Iris pigment epithelial cell (primary cell): ENCODE measurements at places on chromosomes 11 and 22.

DNA sequence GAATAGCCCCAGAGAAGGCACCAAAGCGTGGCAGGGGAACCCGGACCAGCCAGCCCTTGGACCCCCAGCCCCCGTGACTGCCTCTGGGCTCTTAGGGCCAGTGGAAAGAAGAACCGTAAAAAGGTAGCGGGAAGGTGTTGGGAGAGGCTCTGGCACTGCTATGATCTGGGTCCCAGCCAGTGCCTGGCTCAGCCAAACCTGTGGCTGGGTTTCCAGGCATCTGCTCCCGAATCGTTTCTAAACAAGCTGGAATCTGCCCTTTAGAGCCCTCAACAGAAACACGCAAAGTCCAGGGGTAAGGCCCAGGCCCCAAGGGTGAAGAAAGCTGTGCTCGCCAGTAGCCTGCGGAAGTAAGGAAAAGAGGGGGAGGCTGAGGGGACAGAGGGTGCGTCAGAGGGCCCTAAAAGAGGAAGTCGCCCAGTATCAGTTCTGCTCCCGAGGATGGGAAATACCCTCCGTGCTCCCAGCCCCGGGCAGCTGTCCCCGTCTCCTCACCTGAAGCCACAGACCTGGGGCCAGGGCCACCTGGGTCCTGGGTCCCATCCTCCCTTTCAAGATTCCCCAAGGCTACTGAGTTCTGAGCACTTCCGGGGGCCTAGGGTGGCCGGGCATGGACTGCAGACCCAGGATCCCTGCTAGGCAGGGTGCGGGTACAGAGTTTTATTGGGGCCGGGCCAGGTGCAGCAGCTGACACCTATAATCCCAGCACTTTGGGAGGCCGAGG, 24.7 kb downstream of the IL10RA start:
- DNase-seq: no peak

DNA sequence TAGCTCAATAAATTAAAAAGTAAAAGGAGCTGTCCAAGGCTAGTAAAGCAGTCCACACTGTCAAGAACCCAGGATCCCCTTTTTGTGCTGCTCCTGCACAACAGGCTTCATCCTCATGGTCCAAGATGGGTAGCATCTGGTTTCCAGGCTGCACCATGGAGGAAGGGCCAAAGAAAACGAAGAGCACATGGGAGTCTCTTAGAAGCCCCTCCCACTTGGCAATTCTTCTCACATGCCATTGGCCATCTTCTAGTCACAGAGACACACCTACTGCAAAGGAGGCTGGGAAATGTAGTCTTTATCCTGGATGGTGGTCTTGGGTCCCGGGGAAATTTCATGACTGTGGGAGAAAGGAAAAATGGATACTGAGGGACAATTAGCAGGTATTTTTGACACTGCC, 37.8 kb downstream of the PRR5L start:
- DNase-seq: peak; percentile 74

DNA sequence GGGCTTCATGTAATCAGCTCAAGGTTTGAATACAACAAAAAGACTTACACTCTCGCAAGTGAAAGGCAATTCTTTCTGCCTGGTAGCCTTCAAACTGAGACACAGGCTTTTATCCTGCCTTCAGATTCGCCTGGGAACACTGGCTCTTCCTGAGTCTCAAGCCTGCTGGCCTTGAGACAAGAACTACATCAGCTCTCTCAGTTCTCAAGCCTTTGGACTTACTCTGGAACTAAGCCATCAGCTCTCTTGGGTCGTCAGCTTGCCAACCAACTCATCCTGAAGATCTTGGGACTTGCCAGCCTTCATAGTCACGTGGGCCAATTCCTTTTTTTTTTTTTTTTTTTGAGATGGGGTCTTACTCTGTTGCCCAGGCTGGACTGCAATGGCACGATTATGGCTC, 35.7 kb upstream of the LRRC10B start:
- peak; percentile 46 for DNase-seq

DNA sequence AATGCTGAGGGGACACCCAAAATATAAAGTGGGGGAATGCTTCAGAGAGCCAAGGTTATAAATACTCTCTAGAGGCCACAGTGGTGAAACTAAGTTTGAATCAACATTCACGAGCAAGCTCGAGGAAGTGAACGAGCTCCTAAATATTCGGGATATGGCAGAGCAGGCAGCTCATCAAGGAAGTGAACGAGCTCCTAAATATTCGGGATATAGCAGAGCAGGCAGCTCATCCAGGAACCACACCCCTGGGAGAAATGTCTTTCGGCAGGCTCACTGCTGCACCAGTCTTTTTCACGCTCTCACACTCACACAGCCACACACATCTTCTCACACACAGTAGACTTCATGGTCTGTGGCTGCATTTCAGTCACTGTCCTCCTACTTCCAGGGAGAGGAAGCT, 787.5 kb downstream of the OPCML start:
- no peak for DNase-seq

DNA sequence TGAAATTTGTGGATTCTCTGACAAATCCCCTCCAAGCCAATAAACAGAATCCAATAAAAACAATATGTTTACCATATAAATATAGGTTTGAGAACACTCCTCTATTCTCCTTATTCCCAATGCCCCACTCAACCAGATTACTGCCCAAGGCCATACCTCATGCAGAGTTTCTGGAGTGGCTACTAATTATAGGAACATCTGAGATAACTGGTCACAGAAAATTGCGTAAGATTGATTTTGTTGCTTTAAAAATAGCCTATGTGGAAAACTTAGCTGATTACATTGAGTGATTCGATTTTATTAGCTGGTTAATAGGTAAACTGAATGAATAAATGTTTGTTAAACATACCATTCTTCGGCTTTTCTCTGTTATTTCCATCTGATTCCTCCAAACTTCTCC, 48.0 kb downstream of the ME3 start:
- peak; percentile 18 for DNase-seq

DNA sequence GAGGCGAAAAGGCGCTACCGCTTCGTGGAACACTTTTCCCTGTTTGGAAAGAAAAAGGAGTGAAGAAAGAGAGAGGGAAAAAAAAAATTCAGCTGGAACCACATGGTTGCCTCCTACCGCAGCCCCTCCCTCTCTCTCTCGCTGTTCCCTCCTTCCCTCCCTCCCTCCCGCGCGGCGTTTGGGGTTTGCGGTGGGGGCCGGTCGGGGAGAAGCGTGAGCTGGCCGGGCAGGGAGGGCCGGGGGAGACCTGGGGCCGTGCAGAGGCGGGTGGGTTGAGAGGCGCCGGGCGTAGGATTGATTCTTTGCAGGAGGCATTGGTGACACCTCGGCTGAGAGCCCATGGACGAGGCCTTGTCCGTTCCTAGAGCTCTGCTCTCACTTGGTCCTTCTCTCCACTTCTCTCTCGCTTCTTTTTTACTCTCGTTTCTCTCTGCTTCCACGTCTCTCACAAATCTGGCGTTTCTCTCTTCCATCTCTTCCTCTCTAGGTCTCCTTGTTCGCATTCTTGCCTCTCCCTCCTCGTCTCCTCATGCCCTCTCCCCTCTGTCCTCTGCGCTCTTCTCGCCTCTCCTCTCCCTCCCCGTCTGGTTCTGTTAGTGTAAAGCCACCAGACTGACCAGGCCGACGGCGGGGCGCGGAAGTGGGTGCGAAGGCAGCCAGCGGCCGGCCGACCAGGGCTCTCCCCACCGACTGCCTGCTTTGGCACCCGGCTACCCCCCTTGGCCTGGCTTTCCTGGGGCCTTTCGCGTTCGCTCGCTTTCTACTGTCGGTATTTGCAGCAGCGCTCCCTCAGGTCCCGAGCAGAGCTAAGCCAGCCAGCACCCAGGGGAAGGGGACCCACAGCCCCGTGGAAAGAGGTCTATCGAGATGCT, at the start of gene CLMP:
CLMP (minus strand) TSS at position 61 of the 872 bp plus-strand sequence. CDS start 308 bp downstream, outside the sequence.
- peak; percentile 72 for DNase-seq

DNA sequence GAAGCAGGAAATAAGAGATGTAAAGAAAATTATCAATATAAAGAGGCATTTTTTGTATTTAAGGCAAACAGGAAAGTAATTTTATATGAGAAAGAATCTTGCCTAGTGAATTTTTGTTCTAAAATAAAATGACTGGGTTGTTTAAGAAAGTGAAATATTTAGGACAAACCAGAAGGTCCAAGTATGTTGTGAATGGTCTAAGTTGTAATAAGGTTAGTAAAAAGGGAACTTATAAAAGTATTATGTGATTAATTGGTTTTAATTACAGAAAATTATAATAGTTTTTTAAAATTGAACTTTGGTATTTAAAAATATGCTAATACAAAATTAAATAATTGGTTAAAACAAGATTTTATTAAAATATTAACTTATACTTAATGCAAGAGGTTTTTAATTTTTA, 26.6 kb upstream of the EI24 start:
- DNase-seq: no peak

DNA sequence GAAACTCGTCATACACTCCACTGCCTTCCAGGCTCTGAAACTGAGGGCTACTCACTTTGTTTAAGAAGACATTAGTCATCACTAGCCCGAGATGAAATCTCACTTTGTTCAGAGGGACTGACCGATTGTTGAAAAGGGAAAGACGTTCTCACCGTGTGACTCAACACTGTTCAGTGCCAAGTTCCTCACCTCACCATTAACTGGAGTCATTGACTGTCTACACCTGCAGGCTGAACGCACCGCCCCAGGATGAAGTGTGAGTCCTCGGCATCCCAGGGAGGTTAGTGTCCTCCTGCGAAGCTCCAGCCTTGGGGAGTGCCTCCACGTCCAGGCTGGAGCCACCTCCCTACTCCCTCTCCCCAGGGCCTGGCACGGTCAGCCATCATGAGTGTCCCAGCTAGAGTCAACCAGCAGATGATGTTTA, 30.4 kb downstream of the FADD start:
- DNase-seq: peak; percentile 92

DNA sequence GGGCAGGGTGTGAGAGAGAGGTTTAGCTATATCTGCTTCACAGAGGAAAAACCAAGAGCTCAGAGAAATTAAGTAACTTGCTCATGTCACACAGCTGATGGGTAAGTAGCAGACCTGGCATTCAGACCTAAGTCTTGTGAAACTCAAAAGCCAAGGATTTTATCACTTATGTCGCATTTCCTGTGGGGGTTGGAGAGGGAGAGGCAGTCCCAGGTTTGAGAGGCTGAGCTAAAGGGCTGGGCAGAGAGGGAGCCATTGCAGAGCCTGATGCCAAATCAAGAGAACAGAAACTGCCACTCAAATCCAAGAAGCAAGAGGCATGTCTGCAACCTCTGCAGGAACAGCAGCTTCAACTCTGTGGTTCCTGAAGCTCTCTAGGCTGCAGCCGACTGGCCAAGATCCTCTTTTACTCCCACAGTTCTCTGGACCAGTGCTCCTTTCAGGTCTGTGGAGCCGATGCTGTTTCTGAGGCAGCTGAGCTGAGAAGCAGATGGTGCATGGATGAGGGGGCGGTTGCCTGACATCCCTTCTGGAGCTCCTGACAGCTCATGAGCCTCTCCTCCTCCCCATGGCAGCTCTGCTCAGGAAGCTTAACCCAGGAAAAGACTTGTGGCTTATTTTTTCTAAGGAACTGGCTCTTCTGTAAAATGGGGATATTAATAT, 47.6 kb upstream of the NAV2 start:
- DNase-seq: peak; percentile 44

DNA sequence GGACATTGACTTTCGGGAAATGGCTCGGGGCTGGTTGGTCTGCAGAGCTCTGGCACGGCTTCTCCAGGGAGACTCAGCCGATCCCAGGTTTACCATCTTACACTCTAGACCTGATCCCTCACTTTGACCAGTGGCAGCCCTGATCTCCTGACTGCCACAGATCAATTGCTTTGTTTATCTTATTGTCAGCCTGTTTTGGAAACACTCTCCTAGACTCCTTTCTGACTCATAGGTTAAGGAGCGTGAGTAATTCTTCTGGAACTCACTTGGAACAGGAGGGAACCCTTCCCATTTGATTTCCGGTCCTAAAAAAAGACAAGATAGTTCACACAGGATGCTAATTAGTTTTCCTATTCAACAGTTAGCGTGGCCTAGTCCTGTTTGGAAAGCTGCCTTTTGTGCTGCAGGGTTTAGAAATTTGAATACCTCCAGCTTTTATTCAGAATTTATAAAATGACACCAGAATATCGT, 16.0 kb upstream of the BMAL1 start:
- DNase-seq: peak; percentile 82

DNA sequence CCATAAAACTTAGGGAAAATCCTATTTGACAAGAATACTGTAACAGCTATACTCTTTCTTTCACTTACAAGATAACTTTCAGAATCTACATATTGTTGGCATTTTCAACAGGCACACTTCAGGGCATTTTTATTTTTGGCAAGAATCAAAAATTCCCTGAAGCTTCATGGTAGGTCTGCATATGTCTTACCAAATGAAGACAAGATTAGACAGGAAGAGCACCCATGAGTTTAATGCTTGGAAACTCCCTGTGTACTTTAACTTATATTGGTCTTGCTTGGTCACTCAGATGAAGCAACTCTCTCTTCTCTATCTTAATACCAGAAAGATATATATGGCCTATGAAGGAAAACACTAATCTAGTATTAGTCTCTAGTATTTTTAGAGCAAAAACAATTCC, 137.7 kb downstream of the ATG16L2 start:
- DNase-seq: no peak

DNA sequence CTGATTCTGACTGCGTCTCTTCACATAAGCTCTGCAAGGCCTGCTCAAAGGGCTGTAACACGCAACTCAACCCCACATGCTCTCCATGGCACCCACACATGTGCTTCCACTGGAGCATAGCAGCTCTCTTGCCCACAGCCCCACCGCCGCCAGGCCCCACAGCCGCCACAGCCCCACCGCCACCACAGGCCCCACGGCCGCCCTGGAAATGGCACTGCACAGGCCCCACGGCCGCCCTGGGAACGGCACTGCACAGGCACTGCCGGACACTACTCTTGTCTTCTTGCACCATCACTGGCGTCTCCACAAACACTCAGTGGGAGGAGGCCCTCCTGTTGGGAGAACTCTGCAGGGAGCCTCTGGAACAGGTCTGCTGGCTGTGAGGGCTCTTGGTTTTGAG, 8.6 kb downstream of the MOB2 start:
- DNase-seq: no peak

DNA sequence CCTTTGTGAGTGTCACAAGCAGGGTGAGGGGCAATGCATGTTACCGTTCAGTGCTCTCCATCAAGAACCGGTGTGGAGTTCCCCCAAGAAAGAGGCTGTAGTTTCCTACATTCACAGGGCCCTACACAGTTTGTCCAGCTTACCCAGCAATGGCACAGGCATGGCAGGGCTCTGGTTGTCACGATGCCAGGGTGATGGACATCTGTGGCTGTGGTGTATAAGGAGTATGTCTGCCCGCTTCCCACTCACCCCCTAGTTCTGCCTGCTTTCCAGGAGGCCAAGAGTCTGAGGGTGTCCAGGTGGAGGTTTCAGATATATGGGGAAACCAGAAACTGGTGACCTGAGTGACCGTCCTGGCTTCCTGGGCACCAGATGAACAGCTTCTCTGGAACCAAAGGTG, 116.1 kb downstream of the PKNOX2 start:
- DNase-seq: no peak

GRCh38 chr11:13009921-13010748, 1.0 kb downstream of the RASSF10 start:
- peak; percentile 28 for DNase-seq
